SW 1271 (cell line): ENCODE measurements at places on chromosomes 12 and 14.

- no peak for DNase-seq
These were observed 15.6 kb downstream of the OTUB2 start for GRCh38 chr14:94041551-94042346.

DNA sequence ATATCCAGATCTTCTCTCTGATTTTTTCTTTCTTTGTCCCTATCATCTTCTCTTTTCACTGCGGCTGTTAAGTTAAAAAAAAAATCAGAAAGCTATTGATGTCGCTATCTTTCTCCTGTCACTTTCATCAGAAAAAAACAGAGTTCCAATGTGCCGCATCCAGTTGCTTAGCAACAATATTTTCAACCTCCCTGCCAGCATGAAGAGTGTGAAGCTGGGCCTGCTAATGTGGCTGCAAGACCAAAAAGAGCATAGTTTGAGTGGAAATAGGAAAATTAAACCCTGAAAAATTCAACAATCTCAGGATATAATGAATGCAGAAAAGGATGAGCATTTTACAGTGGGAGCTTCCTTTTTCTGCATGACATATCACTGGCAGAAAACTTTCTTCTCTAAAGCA lies 1025.4 kb upstream of the LRFN5 start:
- no peak for DNase-seq

DNA sequence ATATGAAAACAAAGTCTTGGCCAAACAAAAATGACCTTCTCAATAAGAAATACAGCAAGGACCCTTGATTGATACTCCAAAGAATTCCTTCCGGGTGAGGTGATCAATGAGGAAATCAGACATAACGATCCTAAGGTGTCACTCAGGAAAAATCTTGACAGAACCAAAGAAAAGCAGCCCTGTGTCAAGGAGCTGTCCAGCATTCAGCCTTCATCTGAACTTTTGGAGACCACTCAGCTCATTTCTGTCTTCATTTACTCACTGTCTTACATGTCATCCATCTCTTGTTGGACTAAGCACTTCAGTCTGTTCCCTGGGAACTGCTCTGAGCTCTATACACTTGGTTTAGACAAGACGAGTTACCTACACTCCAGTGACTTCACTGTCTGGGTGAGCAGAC lies 179.9 kb downstream of the GRIN2B start:
- no peak for DNase-seq

- no peak for DNase-seq
These were observed 75.5 kb upstream of the CISTR start for GRCh38 chr12:53827306-53827705.

GRCh38 chr12:112841906-112842305 lies 50.4 kb downstream of the RPH3A start:
- no peak for DNase-seq

- no peak for DNase-seq
These were observed 181.6 kb downstream of the CALM1 start for GRCh38 chr14:90578283-90578985.

GRCh38 chr14:39175445-39176262 lies 600 bp downstream of the PNN start:
- peak; percentile 30 for DNase-seq
